ENCODE measurements at places on chromosomes 7 and 10.

DNA sequence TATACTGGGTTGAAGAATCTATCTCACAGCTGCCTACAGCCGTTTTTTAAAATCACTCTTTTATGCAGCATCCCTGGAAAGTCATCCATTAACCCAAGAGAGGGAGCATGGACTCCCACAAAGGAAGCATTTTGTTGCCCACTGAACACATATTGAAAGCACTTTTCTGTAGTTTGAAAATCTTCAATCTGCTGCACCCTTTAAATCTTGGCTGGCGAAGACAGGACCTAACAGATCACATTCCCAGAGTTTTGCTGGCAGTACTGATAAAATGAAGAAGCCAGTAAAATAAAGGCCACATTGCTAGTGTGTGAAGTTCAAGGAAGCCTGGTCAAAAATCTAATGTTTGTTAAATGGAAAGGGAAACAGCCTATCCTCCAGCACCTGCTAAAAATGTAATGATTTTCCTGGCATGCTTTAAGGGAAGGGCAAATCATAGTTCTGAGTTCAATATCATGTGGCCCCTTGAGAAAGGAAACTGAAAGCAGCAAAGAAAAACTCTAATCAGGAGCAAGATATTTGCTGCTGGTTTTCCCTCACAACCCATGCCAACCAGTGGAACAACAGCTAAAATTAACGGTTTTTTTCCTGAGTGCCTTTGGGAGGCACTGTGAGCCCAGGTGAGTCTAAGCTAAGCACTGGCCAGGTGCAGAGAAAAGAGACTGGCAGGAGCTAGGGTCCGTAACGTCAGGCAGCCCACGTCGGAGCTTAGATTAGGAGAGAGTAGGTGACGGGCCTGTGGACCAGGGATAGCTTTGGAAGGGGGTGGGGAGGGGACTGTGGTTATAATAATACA, 97.9 kb upstream of the PALS2 start:
- no peak for DNase-seq

- no peak for DNase-seq
Measured at GRCh38 chr10:68559251-68559650, 886 bp upstream of the TET1 start.

DNA sequence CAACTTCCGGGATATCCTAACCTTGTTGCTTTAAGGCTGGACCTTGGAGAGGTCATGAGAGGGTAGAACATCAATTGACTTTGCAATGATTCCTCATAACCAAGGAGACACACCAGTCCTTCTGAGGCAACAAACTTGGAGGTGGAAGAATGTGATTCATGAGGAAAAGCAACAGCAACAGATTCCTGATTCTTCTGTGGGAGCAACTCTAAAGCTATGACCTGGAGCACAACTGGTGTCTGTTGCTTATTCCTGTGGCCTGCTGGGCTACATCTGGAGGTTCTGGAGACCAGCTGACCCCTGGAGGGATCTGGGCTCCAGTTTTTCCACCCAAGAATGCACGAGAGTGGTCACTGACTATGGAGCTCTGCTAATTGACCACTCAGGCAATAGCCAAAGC, 116.6 kb downstream of the CREB5 start:
- no peak for DNase-seq

DNA sequence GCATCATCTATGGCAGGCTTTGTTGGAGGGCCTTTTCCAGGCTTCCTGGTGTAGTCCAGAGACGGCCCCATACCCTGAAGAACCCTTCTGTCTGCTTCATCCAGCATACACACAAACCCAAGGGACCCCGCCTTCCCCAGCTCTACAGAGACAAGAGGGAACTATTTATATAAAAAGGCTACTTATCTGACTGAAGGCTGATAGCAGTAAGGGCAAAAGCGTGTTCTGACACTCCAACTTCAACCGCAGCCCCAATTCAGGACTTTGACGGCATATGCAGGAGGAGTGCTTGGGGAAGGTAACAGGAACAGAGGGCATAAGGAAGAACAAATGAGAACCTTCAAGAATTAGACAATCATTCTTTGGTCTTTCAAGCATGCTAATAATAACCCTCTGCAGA, 21.0 kb downstream of the GNA12 start:
- DNase-seq: no peak

GRCh38 chr7:17171427-17171826, 127.0 kb upstream of the AHR start:
- DNase-seq: no peak

DNA sequence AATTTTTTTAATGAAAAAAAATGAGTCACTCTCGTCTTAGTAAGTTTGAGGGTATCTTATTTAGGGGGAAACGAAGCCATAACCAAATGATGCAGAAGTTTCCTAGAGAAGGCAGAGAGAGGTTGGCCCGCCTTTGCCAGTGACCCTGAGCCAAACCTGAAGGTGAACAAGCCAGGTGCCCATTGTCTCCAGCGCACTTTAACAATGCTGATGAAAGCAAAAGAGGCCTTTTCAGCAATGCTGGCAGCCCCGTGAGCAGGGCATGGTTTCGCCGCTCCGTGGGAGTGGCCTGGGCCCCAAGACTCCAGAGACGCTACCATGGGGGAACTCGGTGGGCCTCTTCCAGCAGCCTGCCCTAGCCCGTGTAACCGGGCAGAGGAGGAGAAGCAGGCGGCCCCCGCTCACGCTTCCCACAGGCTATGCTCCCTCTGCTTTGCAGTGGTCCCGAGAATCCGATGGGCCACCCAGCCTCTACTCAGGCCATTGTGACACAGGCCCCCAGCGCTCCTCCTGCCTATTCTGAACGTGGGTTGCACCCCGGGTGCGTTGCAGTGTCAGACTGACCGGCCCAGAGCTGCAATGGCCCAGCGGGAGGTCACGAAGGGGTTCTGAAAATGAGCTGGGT, 14.0 kb upstream of the UNCX start:
- no peak for DNase-seq

DNA sequence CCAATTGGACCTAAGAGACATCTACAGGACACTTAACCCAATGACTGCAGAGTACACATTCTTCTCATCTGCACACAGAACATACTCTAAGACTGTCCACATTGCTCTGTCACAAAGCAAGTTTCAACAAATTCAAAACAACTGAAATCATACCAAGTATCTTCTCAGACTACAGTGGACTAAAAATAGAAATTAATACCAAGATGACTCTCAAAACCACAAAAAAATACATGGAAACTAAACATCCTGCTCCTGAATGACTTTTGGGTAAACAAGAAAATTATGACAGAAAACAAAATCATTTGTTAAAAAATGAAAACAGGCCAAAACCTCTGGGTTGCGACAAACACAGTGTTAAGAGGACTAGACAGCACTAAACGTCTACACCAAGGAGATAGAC, 24.5 kb downstream of the SNX13 start:
- DNase-seq: no peak

- no peak for DNase-seq
Measured at GRCh38 chr10:99843310-99843709, 60.9 kb downstream of the ABCC2 start.

GRCh38 chr10:120688928-120689327, 162.2 kb upstream of the WDR11 start:
- no peak for DNase-seq

- peak; percentile 81 for DNase-seq
Measured at GRCh38 chr7:73734619-73735527, 3.7 kb downstream of the ABHD11 start.
